ENCODE measurements at places on chromosomes 3 and 15.

- H3K27ac ChIP-seq = no peak overlapping the region
- no peaks in the 10 kb centered on the region for H3K4me1 ChIP-seq
- no peaks in the 10 kb centered on the region for H3K36me3 ChIP-seq
- no peak for DNase-seq
- H3K27me3 ChIP-seq = no peaks in the 10 kb centered on the region
- no peak overlapping the region for H3K4me3 ChIP-seq
These were observed 505.3 kb upstream of the PPP2R3A start for GRCh38 chr3:135460273-135460672.

DNA sequence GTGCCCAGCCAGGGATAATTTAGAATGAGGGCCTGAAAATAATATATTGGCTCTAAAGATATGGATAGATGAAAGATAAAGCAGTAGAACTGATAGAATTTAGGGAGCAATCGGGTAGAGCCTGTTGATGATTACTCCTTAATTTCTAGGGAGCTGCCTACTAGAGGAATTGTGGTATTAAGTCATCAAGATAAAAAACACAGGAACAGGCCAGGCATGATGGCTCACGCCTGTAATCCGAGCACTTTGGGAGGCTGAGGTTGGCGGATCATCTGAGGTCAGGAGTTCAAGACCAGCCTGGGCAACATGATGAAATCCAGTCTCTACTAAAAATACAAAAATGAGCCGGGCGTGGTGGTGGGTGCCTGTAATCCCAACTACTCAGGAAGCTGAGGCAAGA lies 130.4 kb downstream of the PCCB start:
- H3K4me3 ChIP-seq = no peak overlapping the region
- H3K27ac ChIP-seq = no peak overlapping the region
- H3K4me1 ChIP-seq = no peaks in the 10 kb centered on the region
- no peaks in the 10 kb centered on the region for H3K36me3 ChIP-seq
- DNase-seq = no peak

DNA sequence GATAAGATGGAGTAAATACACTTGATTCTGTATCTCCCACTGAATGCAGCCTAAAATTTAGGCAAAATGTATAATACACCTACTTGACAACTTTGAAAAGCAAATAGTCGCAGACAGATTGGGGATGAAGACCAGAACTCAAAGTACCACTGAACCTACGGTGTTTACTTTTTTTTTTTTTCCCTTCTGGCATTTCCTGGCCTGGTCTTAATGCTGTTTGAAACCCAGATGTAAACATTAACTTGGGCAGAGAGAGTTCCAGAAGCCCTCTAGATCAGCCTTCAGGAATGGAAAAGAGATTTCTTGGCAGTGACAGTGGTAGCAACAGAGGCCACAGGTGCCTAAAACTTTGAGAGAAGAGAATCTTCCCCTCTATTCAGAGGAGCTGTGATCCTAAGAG lies 27.8 kb downstream of the ALPK3 start:
- H3K4me3 ChIP-seq = no peak overlapping the region
- no peaks in the 10 kb centered on the region for H3K36me3 ChIP-seq
- H3K27ac ChIP-seq = no peak overlapping the region
- H3K27me3 ChIP-seq = no peaks in the 10 kb centered on the region

DNA sequence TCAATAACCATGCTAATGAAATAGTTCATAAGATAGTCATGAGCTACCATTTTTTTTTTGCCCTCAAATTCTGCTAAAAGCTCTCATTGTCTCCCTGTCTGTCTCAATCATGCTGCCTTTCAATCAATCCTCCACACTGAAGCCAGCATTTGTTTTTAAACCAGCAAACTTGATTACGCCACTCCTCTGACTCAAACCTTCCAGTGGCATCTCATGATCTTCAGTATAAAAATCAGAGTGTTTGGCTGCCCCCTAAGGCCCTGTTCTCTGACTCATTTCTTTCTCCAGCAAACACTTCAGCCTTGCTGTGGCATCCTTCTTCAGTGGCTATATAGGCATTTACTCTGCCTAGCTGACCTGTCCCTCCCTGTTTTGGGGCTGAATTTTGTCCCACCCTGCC lies 36.0 kb upstream of the EOMES start:
- no peaks in the 10 kb centered on the region for H3K4me1 ChIP-seq
- DNase-seq = no peak
- no peaks in the 10 kb centered on the region for H3K36me3 ChIP-seq
- no peak overlapping the region for H3K27ac ChIP-seq
- no peak overlapping the region for H3K4me3 ChIP-seq

DNA sequence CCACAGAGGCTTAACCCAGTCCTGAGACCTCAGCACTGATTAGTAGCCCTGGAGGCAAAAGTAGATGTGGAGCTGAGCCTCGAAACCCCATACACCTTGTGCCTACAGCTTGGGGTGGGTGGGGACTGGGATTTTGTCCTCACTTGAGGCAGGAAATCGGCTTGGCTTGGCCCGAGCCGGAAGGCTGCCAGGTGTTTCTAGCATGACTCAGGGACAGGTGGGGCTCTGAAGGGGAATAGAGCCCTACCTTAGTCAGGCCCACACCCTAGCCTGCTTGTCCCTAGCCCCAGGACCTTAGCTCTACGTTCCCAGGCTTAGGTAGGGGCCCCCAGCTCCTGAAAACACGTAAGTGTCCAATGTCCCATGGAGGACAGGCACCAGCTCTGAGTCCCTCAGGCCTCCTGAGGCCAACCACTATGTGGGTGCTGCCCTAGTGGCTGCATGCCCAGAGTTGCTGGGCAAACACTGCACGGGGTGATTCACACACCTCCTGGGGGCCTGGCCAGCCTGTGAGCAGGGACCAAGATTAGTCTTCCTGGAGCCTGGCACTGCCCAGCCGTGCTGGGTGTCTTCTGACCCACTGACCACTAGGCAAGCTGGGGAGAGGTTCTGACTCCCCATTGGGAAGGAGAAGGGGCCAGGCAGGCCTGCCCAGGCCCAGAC lies 3.1 kb downstream of the MST1R start:
- no peak overlapping the region for H3K27ac ChIP-seq
- peaks cover 9% of the 10 kb centered on the region for H3K4me1 ChIP-seq
- DNase-seq = no peak
